ENCODE measurements at places on chromosomes 11 and 22.
A peak's percentile ranks its signal among the peaks of the same experiment; 100 is the strongest.

DNA sequence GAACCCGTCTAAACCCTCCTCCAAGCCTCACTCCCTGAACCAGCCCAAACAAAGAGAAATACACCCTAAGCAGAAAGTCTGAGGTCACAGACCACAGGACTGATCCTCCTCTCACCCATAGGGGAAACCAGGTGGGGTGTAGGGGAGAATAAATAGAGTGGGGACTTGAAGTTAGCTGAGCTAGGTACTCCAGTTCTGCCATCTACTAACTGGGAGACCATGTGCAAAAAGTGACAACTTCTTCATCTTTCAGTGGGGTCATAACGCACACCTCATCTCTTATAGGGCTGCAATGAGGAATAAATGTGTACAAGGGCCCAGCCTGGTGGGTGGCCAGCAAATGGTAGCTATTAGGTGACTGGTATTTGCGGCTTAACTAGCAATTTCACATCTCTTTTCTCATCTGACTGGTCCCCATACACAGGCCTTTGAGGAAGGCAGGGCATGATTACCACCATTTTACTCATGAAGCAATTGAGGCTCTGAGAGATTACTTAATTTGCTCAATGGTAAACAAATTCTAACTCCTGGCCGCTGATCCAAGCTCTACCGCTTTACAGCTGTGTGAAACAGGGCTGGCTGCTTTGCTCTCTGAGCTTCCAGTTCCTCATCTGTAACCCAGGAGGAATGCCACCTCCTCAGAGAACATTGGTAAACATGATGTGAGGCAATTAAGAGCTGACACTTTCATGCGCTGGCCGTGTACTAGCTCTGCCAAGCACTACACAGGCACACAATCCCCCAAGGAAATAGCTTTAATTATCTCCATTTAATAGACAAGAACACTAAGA, 16.6 kb downstream of the TBC1D10A start:
- DNase-seq = no peak

GRCh38 chr11:11262171-11262920, 90.7 kb downstream of the CSNK2A3 start:
- DNase-seq = no peak

DNA sequence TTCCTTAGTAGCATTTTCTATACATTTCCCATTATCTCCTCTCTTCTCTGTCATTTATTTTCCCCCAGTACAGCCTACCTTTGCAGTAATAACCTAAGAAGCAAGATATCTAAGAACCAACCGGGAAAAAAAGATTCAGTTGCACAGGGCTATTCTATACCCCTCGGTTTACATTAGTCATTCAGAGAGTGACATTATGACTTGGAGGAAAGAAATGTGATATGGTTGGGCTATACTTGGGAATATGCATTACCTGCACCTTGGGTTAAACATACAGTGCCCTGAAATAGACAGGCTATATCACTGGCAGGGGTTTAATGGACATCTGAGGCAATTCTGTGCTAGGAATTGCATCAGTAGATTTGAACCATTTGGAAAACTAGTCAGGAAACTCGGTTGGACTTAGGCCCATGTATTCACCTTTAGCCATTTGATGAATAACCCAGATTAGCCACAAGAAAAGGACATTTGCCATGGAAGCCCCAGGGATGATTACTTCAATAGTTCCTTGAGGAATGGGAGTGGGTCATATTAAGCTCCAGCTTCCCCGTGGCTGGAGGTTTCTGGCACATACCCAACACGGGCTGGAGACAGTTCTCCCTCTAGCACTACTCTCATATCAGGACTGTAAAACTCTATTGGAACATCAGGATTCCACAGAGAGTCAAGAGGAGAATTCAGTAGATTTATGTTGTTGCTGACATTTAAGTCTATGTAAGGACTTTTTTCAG, 973.2 kb downstream of the NTM start:
- DNase-seq = no peak

DNA sequence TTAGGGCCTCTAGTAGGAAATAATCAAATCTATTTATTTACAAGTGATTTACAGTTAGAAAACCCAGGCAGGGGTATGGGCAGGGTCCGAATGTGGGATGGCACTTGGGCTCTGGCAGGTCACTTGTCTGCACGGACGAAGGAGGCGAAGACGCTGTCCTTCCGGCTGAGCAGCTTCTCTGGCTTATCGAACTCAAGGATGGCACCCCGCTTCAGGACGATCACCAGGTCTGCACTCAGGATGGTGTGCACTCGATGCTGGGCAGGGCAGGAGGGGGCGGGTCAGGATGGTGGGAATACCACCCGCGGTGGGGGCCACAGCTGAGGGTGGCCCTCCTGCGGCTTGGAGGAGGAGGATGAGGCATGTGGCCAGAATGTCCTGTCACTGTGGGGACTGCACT, 4.4 kb upstream of the KCNJ11 start:
- DNase-seq = no peak

- DNase-seq = peak; percentile 45
Measured at GRCh38 chr22:35842954-35843353, 125.3 kb downstream of the APOL5 start.

- no peak for DNase-seq
Measured at GRCh38 chr11:83008581-83008923, 63.1 kb downstream of the RAB30 start.

DNA sequence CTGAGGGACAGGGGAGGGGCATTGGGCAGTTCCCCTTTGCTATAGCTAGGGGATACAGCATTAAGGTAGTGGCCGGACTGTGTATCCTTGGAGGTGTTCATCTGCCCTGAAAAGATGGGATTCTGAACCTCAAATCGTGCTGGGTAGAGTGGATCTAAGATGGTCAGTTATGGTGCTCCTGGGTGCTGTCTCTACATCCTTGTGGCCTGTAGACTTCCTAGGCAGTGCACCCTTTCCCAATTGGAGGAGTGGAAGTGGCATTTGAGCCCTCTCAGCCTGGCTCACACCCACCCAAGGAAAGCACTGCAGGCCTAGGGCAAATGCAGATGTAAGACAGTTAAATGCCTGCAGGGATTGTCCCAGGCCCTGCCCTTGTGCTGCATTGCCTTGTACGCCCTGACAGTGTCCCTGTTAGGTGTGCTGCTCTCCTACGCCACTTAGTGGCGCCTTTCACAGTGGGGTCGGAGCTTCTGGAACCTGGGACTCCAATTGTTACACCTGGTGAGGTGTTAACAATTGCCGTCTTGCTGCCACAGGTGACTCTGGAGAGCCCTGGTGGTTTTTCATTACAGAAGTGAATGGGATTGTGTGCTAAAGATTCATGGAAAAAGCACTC, 35.0 kb downstream of the PPFIBP2 start:
- DNase-seq = no peak

- no peak for DNase-seq
Measured at GRCh38 chr22:47198801-47199251, 436.4 kb downstream of the TBC1D22A start.
